Choroid plexus epithelial cell (primary cell): ENCODE measurements at places on chromosomes 13 and 19.

DNA sequence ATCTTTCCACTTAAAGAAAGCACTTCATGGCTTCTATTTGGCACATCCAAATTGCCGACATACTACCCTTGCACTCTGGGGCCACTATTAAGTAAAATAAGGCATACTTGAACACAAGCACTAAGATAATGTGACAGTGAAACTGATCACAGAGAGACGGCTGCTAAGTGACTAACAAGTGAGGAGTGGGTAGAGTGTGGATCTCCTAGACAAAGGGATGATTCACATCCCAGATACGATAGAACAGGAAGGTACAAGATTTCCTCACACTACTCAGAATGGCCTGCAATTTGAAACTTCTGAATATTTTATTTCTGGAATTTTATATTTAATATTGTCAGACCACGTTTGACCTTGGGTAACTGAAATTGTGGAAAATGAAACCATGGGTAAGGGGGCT is 1721.8 kb upstream of the SPRY2 start:
- peak; percentile 31 for DNase-seq

DNA sequence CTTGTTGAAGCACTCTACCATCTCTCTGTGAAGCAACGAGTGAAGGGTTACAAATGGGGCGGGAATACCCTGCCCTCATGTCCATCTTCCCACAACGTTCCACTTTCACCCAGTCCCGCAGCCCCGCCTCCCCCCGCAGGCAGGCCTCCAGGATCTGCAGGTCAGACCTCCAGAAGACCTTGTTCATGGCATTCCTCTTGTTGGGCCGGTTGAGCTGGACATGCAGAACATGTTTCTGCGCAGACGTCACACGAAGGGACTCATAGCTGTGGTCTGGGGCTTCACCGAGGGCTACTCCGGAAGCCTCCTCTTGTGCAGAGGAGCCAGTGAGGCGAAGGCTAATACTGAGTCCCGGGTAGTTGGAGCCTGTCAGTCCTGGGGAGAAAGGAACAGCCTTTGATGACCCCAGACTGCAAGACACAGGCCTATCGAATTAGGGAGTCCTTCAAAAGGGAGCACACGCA is 420 bp downstream of the ECH1 start:
- DNase-seq, result peak; percentile 99

DNA sequence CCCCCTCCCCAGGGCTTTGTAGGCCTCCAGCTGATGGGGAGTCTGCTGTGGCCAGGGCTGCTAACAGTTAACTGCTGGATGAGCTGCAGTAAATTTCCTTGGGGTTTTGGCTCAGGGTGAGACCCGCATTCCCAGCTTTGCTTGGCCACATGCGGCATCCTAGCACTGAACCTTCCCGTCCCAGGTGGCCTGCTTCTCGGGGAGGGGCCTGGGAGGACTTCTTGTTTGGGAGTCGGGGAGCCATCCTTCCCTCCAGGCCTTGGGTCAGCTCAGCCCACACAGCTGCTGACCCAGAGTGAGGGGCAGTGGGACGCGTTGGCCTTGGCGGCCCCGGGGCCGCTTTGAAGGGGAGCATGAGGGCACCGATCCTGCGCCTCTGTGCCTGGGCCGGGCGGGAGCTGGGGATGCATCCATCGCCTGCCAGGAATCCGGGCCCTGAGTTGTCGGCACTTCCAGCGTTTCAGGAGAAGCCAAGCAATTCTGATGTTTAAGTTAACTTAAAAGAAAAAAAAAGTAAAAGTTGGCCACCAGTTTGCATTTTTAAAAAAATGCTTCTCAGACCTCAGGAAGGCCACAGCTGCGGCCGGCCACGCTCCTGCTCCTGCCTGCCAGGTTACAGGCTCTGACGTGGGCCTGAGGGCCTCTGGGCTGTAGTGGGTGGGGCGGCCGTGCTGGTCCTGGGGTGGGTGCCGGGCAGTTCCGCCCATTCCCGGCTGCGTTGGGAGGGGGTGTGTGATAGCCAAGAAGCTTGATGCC is 27.7 kb downstream of the CRTC1 start:
- DNase-seq, result peak; percentile 29

DNA sequence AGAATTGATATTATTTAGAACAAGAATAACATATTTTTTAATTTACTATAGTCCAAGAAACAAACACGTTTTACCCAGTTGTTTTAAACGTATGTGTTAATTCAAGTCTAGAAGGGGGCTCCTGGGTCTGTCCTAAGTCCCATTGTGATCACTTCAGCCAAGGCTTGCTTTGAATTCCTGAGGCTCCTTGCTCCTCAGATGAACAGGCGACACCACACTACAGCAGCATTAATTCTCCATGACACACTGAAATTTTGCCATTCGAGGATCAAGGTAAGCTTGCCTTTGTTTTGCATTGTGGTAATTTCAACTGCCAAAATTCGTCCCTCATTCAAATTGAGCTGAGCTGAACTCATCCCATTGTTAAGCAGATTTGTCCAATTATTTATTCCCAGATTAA is 1442.6 kb downstream of the SLITRK5 start:
- no peak for DNase-seq

GRCh38 chr19:5958074-5958850 is 19.7 kb downstream of the RANBP3 start:
- no peak for DNase-seq

DNA sequence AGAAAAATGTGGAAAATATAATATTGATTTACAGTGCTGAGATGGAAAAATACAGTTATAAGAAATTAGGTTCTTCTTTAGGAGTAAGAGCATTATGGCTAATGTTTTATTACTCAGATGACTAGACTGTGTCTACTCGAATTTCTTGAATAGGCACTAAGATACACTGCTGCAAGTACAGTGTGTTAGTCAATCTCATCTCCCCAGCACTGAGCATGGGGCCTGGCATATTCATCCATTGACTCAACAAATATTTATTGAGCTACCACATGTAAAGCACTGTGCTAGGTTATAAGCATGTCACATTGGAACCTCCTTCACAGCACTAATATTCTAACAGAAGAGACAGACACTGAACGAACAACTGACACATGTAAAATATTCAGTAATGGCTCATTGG is 242.5 kb upstream of the GPC6 start:
- DNase-seq, result no peak

DNA sequence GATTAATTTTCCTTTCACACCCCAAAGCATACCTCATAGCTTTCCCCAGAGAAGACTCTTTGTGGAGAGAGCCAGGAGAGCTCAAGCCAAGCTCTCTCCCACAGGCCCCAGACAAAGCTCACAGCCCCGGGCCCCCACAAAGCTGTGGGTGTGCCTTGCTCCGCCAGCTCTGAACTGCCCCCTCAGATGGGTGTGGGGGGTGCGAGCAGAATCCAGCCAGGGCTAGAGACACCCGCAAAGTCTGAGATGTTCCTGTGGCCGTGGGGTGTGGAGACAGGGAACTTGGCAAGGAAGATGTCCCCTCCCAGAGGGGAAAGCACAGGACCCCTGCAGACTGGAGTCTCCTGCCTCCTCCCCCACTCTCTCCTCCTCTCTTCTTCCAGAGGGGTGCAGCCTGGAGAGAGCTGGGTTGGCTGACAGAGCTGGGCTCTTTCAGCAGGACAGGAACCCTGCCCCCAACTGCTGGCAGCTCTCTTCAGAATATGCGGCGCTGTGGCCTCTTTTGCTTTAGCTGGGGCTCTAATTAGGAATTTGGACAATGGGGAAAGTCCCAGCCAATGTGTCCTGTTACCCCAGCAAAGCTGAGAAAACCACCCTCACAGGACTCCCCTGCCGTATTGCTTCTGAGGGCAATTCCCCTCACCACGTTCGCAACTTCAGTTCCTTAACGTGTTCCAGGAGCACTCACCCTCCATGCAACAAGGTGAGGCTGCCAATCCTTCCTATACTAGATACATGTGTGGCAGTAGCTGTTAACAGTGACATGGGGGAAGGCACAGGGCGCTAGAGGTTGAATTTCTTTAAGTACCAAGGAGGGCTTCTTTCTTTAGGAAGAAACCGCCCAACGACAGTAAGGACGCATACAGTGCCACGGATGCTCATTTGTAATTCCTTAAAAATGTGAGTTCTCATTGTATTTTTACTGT is 170.0 kb downstream of the COL4A1 start:
- no peak for DNase-seq

GRCh38 chr19:5138606-5139582 is 170.0 kb downstream of the KDM4B start:
- DNase-seq, result peak; percentile 90

- DNase-seq, result peak; percentile 10
Observed at GRCh38 chr13:96089749-96090239, at the start of gene HS6ST3. HS6ST3 (plus strand) TSS chr13:96090107.

DNA sequence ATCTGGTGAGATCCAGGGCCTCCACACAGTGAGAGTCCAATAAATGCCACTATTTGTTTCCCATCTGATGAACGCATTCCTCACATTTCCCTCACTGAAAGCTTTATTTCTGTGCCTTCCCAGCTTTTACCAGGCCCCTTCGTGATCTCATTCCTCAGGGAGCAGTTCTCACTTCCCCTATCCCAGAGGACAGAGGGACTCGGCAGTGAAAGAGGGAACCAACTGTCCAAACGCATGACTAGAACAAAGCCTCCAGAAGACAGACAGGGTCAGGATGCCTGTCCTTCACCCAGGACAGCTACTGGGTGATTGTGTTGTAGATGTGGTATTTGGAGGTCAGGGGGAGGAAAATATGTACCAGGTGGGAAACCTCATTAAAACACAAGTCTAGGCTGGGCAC is 2.0 kb upstream of the ZBTB45 start:
- no peak for DNase-seq

- no peak for DNase-seq
Observed at GRCh38 chr13:65868099-65868498, 1362.0 kb downstream of the PCDH9 start.

- peak; percentile 34 for DNase-seq
Observed at GRCh38 chr19:47032171-47032811, 12.7 kb downstream of the NPAS1 start.

GRCh38 chr19:47107202-47107952 is 6.2 kb downstream of the ZC3H4 start:
- peak; percentile 36 for DNase-seq

DNA sequence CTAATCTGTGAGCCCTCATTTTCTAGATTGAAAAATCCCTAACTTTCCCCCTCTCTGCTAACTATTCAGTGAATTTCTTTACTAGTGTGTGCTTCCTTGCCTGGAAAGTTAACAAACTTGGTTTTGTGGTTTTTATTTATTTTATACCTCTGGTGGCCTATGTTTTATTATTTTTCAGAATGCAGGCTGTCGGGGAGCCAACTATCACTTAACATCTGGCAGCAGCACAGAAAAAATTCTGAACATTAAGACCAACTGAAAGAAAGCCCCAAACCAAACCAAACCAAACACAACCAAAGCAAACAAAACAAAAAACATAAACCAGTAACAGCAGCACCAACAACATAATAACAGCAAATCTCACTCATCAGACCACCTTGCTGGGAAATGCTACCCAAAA is 109.0 kb upstream of the KL start:
- DNase-seq, result no peak

DNA sequence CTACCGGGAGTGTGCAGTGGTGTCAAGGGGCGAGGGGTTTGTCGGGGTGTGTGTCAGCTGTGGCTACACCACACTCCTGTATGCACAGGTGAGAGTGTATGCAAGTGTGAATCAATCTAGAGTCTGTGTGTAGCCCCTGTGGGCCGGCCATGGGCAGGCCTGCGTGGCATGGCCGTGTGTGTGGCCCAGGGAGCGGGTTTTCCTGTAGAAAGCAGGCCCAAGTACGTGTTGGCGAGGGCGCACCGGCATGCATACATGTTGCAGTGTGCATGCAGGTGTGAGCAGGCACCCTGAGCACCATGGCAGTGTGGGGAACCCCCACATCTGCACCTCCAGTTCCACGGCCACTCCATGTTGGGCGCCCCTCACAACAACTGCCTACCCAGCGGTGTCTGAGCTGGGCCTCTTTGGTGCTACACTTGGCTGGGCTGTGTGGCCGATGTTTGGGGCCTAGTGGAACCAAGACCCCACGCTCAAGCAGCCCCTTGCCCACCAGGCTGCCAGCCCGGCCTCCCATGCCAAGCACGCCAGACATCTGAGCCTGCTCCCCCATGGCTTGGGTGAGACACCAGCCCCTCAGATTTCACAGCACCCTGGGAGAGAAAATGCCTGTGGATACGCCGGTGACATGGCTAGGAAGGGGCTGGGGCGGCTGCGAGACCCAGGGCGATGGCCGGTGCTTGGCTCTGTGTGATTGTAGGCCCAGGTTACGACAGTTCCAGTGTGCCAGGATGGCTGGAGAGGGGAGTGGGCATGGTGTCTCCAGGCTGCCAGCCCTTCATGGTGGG is 2.1 kb downstream of the NFIX start:
- DNase-seq, result no peak

DNA sequence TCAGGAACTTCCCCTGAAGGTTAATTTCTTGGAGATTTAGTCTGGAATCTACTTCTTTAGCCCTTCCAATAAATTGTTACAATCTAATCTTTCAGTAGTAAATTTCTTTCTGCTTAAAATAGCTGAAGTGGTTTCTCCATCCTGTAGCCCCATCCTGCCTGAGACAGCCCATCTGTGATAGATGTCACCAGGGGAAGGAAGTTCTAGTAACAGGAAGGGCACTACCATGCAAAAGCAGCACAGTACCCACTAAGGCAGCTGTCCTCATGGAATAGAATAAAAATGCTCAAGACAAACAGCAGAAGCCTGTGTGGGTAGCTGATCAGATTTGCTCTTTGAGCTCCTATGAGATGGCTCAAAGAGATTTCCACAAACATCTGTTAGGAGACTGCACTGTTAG is 1036.5 kb downstream of the SLITRK5 start:
- DNase-seq, result no peak

- no peak for DNase-seq
Observed at GRCh38 chr19:2050349-2050990, 574 bp downstream of the MKNK2 start.

DNA sequence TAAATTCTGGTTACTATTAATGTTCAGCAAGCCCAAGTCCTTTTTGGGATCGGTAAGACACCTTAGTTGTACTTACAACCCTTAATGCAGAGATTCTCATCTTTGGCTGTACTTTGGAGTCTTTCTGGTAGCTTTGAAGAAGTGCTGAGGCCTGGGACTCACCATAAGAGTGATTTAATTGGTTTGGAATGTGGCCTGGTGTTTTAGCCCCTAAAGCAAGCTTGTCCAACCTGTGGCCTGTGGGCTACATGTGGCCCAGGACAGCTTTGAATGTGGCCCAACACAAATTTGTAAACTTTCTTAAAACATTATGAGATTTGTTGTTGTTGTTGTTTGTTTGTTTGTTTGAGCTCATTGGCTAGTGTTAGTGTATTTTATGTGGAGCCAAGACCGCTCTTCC is 215.3 kb downstream of the ZIC5 start:
- DNase-seq, result no peak

GRCh38 chr19:55585658-55586339 is 5.2 kb upstream of the ZNF579 start:
- DNase-seq, result peak; percentile 90

GRCh38 chr13:113659337-113659736 is 1.3 kb upstream of the ATP4B start:
- no peak for DNase-seq

DNA sequence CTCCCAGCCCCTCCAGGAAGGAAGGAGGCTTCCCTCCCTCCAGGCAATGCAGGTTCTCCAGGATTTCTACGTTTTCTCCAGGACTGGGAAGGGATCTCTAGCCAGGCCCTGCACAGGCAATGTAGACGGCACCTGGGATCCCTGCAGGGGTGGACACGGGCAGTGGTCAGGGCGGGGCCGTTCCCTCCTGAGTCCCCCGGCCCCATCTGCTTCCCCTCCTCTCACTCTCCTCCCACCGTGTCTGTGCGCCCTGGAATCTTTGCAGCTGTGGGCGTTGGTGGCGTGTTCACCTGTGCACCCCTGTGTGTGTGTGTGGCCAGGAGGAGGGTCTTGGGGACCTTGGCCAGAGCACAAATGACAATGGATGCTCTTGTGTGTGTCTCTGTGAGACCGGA is 10.0 kb downstream of the NRTN start:
- no peak for DNase-seq
